ENCODE measurements at places on chromosomes 7 and 10.

- peak; percentile 75 for DNase-seq
Measured at GRCh38 chr7:96075510-96076349, 246.2 kb downstream of the SLC25A13 start.

- DNase-seq = no peak
Measured at GRCh38 chr10:74121368-74121767, 29.3 kb downstream of the AP3M1 start.

GRCh38 chr10:28367413-28367812, 64.5 kb upstream of the MPP7 start:
- DNase-seq = no peak

- no peak for DNase-seq
Measured at GRCh38 chr7:28002638-28003037, 178.0 kb downstream of the JAZF1 start.

GRCh38 chr7:19930851-19931250, 157.4 kb upstream of the TMEM196 start:
- DNase-seq = no peak

DNA sequence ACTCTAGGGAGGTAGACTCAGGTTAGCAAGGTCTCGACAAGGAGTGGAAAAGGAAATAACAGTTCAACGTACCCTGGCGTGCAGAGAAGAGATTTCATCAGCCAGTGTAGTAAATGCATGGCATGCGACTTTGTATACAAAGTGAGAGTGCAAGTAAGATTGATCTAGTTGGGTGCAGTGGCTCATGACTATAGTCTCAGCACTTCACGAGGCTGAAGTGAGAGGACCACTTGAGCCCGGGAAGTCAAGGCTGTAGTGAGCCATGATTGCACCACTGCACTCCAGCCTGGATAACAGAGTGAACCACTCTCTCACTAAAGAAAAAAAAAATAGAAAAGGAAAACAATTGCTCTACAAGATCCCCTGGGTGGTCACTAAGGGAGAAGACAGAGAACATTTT, 528.6 kb downstream of the SORCS1 start:
- DNase-seq = no peak

- DNase-seq = no peak
Measured at GRCh38 chr10:48634198-48634983, 29.5 kb upstream of the ARHGAP22 start.

DNA sequence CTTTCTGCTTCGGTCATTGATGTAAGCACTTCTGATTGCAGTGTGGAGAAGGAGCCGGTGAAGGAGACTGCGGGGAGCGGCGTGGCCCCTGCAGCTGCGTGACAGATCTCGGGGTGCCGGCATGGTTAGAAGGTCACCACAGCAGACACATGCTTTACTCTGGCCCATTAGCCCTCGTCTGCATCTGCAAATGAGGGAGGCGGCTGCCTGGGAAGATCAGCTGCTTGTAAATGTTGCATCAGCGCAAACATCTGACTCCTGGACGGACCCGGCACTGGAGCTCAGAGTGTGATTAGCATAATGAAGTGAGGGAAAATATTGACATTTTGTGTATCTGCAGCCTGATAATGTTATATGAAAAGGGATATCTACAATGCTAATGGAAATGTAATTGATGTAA, 30.5 kb upstream of the MNX1 start:
- DNase-seq = no peak

- no peak for DNase-seq
Measured at GRCh38 chr7:71627651-71628050, 495.7 kb downstream of the GALNT17 start.

DNA sequence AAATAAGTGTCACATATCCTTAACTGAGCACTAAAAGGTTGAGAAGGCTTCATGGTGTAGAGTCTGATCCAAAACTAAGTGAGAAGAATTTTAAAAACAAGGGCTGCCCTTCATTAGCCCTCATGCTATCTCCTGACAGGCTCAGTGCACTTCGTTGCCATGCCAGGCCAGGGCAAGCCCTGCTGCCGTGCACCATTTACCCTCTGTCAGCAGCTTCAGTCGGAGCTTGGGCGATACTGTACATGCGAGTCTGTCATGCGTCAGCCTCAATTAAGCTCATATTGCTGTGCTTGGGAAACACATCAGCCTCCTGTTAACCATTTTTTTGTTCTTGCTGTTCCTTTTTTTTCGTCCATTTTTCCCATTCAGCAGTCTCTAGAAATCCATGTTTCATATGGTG, 166.6 kb downstream of the VTI1A start:
- no peak for DNase-seq
